ENCODE measurements at places on chromosomes 5 and 9.
A peak's percentile ranks its signal among the peaks of the same experiment; 100 is the strongest.

- no peak for DNase-seq
Measured at GRCh38 chr5:54671111-54671531, 153.6 kb downstream of the SNX18 start.

- DNase-seq, result no peak
Measured at GRCh38 chr9:85522459-85523092, 219.2 kb downstream of the AGTPBP1 start.

DNA sequence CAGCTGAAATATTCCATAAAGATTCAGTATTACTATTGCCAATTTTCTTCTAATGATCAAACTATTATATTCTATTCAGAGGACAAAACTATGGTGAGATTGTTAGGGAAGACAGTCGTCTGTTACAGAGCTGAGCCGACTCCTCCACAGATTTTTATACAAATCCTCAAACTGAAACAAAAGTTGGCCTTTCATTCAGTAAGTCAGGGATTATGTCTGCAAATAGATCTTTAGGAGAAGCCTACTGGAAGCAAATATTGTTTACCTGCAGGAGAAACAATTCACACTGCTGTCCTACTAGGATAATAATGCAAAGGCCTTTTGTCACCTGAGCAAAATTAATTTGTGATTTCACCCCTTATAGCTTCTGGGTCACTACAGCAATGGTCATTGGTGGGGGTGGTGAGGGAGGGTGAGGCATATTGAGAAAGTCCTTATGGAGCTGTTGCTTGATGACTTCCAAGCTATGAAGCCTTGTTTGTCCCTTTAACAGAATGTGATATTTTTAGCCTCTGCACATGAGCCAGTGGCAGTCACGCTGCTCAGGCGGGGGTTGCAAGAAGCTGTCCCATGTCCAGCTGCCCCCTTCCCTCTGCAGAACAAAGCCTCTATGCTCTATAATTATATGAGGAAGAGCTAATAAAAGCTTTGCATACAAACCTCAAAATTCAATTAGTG, 200.5 kb upstream of the KLF9 start:
- no peak for DNase-seq

DNA sequence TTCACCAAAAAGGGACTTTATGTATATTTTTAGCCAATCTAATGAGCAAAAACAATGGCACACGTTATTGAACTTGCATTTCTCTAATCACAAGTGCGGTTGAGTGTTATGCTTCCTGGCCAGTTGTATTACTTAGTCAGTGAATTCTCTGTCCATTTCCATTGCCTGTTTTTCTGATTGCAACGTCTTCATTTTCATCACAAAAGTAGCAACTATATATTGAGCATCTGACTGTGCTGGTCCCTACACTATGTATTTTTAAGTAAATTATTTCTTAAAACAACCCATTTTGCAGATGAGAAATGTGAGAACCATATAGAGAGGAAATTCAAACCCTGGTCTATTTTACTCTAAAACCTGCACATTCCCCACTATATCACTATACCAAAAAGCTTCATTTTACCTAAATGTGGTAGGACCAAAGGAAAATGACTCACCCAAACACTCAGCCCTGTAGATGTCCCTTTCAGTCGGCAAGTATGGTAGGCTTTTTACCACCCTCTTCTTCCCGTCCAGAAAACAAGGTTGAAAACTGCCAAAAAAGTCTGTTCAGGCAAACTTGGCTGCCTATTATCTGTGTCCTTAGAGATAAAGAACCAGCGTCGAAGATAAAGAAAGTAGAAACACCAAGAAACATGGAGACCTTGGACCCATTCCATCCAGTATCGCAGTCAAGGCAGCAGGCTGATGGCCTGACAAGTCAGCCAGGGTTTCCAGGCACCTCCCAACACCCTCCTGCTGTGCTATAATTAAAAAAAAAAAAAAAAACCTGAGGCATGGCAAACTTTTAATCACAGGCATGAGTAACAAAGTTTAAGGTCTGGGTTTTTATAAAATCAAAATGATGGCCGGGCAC, 18.8 kb upstream of the FAM13B start:
- no peak for DNase-seq

- no peak for DNase-seq
Measured at GRCh38 chr5:176573564-176574296, 24.6 kb downstream of the CDHR2 start.

- DNase-seq, result no peak
Measured at GRCh38 chr5:126052791-126053190, 370.4 kb upstream of the GRAMD2B start.

- no peak for DNase-seq
Measured at GRCh38 chr5:107997338-107997980, 326.7 kb upstream of the EFNA5 start.

DNA sequence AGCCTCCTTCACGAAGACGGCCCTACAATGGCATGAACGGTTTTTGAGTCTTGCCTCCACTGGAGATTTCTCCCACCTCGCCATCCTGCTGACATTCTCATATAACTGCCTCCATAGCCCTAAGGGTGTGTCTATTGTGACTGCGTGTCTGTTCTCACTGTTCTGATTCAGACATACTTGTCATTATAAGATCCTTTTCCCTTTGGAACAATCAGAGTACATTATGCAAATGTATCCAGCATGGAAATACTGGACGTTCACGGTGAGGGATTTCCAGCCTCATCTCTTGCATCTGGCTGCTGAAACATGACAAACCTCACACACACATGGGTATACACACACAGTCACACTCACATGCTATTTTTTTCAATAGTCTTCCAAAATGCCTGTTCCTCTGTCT, 402.1 kb downstream of the DIRAS2 start:
- no peak for DNase-seq

GRCh38 chr5:128778474-128778873, 186.8 kb upstream of the SLC27A6 start:
- DNase-seq, result no peak

DNA sequence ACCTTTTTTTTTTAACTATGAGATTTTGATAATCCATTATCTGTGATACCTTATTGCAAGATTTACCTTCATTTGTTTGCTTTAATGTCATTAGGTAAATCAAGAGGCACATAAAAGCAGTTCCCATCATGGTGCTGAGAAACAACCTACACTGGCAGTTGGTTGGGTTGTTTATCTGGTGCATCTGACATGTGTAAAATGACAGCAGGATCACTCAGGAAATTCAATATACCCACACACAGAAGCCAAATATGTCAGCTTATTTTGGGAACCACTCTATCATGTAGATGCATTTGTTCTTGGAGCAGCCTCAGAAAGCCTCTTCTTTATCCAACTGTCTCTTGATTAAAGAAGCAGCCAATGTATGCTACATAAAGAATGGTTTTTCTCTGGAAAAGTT, 7.8 kb upstream of the CCDC192 start:
- no peak for DNase-seq

DNA sequence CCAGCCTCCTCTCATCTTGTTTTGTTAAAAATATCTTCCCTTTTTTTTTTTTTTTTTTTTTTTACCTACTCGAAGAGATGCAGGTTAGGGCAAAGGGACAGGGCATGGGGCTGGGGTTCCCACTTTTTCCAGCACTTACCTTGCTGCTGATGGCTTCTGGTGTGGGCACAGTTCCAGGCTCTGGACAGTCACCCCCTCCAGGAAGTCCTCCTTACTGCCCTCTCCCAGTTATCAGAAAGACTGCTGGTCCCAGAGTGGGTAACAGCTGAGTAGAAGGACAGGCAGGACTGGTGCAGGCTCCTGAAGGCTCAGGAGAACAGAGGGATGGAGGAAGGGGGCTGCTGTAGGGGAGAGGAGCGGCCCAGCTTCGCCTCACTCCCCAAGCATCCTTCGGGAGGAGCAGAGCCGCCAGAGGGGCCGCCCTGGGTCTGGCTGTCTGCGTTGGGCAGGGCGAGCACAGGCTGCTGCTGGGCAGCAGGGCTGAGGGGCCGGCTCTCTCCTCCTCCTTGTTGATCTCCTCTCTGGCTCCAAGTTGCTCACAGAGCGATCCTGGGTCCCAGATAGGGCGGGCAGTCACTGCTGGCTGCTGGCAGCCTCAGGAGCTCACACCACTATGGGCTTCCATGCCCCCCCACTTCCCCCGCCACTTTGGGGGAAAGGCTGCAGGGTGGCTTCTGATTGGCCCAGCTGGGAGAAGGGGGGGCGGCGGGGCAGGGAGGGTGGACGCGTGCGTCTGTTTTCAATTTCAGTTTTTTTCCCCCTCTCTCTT, at the start of gene PDGFRB:
TSS of gene PDGFRB (minus strand) at position 588 of the 769 bp plus-strand sequence. CDS start 18,798 bp downstream, outside the sequence.
- no peak for DNase-seq

- DNase-seq, result no peak
Measured at GRCh38 chr5:98794001-98794400, 20.5 kb downstream of the RGMB start.

DNA sequence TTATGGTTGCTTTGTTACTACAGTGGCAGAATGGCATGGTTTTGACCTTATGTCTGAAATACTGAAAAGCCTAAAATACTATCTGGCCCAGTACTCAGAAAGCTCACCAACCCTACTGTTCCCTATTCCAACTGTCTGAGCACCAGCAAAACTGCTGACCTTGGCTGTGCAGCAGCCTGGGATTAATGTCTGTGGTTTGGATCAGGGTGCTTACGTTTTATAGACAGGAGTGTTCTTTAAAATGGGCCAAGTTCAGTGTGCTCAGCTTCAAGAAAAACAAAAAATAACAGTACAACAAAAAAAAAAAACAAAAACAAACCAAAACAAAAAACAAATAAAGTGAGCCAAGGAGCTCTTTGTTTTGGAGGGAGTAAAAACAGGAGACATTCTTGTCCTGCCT, 36.4 kb downstream of the SLC28A3 start:
- DNase-seq, result no peak

- no peak for DNase-seq
Measured at GRCh38 chr9:36191686-36192085, 965 bp downstream of the CLTA start.

- DNase-seq, result no peak
Measured at GRCh38 chr5:135067587-135067986, 33.6 kb upstream of the PITX1 start.

- peak; percentile 91 for DNase-seq
Measured at GRCh38 chr5:169626779-169627178, 10.3 kb upstream of the DOCK2 start.

DNA sequence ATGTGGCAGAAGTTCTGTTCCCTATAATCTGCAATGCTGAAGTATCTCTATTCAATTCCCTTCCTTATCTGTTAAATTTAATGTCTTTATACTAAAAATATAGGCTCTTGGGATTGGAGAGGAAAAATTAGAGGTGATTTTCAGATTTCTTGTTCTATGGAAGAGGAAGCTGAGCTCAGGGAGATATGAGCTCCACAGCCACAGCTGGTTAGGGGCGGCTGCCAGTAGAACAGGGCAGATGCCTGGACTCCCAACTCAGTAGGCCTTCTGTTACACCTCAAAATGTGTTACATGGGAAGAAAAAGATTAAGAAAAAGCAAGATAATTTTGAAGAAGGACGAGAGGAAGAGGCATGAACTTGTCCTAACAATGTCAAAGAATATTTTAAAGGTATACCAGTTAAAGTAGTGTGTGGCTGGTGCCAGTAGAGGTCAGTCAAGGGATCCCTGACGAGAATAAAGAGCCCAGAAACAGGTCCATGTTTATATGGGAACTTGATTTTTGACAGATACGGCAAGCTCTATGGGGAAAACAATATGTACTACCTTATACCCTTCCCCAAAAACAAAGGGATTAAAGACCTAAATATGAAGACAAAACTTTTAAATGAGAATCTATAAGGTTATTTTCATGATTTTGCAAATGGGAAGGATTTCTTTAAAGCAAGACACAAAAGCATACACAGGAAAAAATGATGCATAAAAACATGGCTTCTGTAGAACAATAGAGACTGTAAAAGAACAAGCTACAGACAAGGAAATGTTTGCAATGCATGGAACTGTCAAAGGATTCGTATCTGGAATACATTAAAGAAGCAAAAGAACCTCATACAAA, 28.7 kb downstream of the DNAJC21 start:
- peak; percentile 34 for DNase-seq

- no peak for DNase-seq
Measured at GRCh38 chr9:120845255-120845654, 2.5 kb upstream of the PSMD5 start.

DNA sequence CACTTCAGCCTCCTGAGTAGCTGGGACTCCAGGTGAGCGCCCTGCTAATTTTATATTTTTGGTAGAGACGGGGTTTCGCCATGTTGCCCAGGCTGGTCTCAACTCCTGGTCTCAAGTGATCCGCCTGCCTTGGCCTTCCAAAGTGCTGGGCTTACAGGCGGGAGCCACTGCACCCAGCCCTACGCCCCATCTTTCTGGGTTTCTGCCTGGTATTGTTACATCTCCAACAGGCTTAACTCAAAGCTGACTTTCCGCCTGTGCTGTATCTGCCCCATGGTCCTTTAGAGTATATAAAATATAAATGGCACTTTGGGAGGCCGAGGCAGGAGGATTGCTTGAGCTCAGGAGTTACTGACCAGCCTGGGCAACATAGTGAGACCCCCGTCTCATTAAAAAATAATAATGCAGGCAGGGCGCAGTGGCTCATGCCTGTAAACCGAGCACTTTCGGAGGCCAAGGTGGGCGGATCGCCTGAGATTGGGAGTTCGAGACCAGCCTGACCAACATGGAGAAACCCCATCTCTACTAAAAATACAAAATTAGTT, 36.5 kb upstream of the GLDC start:
- no peak for DNase-seq

DNA sequence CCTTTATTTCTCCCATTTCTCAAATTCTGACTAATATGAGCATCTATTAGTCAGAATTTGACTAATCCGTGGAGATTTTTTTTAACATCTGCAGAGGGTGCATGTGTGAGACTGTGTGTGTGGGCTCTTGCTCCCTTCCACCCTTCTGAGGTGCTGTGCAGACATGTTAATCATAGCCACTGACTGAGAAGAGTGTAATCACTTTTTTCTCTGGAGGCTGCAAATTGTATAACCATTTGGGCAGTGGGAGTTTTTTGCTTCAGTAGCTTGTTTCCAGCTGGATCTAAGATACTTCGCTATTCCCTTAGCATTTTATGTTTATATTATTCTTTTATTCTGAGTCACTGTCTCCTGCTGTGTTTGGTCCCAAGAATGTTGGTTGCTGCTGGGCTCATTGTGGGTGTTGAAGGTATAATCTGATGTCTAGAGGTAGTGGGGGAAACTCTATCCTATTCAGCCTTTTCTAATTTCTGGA, 66.2 kb downstream of the ARHGEF28 start:
- DNase-seq, result peak; percentile 27

DNA sequence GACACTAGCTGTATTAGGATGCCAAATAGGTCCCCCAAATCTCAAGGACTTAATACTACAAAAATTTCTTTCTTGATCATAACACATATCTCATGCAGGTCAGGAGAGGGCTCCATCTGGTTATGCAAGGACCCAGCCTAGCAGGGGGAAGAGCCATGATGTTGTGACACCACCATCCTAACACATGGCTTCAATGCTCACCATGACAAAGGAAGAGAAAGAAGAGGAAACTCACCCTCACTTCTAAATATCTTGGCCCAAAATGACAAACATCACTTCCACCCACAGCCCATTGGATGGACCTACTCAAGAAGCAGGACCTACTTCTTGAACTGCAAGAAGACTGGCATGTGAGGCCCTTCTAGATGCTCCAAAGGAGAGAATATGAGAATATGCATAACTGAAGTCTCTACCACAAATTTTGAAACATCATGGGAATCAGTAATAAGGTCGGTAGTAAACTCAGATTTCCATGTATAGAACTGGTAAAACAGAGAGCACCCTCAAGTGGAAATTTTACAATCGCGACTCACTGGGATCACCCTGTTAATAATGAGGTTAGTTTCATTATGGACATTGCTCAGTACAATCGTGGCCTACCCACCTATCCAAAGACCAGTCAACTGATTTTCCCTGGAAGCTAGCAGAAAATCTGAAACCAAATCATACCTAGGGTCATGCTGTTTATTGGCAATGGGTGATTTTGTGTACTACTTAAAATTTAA, 308.2 kb downstream of the ACTL7B start:
- no peak for DNase-seq
